Activated CD4-positive, alpha-beta T cell treated with anti-CD3 and anti-CD28 coated beads, Interleukin-2, amount 50 U/mL, for 24 hours (primary cell): ENCODE measurements at places on chromosomes 5 and 9.
A peak's percentile ranks its signal among the peaks of the same experiment; 100 is the strongest.

DNA sequence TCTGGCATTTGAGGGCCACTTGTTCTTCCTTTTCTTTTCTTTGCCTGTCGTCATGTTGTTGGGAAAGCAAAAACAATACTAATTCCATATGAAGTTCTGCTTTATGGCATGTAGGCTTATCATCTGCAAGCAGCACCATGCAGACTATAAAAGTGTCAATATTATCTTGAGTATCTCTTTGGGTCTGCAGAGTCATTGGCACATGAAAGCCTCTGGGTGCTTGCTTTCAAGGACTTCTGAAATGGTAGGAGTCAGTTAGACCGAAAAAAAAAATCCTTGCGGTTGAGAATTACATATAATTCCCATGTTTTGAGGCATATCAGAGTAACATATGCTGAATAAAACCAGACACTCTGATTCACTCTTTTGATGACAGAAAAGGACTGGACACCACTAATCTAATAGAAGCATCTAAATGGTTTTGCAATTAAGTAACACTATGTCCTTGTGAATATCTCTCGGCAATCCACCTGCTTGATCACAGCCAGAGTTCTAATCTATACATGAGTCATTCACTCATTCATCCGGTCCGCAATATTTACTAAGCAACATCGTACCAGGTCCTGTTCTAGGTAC lies 44.4 kb downstream of the GNAQ start:
- no peak for DNase-seq

DNA sequence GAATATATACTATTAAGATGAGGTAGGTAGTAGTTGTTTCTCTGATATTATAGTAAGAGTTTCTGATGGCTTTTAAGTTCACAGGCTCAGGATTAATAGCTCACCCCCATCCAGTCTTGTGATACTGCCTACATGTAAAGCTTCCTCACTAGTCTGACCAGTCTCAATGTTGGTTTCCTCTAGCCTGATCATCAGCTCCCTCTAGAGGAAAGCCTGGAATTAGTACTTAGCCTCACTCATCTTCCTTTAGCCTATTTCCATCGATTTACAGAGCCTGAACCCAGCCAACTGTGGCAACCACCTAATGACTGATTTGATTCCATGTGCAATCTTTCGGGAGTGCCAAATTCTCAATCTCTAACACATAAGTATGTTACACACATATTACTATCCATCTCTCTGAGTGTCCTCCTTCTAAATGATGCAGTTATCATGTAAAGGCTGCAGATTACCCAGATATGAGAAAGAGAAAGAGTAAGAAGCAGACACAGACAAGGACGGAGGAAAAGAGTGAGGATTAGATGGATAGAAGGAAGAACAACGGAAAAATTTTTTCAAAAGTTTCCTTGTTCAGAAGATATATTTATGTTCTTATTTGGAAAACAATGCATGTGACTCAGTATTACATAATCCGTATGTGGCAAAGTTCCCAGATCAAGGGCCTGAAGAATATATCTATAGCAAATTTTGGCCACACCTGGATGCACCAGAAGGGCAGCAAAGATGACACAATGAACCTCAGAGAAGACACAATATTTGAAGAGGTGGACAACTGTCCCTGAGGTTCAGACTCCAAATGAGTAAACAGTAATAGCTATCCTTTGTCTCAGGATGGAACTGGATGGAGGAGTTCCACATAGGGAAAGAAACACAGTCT lies 333.7 kb downstream of the ELAVL2 start:
- DNase-seq: no peak

DNA sequence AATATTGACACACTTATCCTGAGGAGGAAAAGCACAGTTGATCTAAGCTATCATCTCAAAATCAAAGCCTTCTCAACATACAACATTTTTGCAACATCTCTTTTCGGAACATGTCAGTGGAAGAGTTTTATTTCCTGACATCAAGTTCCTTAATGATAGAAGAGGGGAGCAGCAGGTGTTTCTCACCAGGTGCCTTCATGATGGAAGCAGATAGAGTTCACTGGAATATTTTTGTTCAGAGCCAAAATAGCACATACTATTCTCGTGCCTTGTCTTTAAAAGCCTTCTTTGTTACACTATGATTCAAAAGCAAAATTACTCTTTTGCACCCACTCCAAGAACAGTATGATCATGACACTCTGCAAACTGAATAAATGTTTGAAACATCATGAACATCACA lies 176.9 kb upstream of the CCNG1 start:
- no peak for DNase-seq

DNA sequence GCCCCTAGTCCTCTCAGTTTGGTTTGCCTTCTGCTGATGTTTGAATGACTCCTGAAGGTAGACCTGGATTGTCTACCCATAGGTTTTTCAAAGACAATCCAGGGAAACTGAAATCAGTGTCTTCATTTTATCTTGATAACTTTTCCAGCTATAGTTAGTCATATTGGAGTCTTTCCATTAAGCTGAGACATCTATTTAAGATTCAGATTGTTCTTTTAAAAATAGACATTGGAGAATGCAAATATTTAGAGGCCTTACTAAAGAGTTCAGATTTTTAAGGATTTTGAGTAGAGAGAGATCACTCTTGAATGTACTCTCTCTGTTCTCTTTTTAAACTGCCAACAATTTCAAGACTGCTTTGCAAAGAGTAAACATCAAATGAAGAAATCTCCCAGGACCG lies 69.1 kb downstream of the GDNF start:
- no peak for DNase-seq

DNA sequence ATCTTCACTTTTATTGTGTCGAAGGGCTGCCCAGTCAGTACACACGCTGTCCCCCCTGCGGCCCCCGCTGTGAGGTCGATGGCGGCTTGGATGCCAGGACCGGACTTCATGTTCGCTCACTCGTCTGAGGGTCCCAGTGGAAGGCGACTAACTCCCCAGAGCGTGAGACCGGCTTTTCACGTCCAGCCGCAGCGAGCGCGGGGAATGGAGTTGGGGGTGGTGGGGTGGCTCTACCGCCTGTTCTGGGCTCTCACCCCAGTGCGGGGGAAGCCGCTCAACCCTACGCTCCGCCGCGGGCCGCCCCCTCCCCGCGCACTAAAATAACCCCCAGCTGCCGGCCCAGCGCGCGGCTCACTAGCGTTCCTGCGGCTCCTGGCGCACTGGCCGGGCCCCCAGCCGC lies at the start of gene SLC25A2:
Gene SLC25A2, minus strand, starts transcription at position 294 of the 400 bp plus-strand sequence. Its CDS starts 184 bp downstream, at position 110.
- no peak for DNase-seq

DNA sequence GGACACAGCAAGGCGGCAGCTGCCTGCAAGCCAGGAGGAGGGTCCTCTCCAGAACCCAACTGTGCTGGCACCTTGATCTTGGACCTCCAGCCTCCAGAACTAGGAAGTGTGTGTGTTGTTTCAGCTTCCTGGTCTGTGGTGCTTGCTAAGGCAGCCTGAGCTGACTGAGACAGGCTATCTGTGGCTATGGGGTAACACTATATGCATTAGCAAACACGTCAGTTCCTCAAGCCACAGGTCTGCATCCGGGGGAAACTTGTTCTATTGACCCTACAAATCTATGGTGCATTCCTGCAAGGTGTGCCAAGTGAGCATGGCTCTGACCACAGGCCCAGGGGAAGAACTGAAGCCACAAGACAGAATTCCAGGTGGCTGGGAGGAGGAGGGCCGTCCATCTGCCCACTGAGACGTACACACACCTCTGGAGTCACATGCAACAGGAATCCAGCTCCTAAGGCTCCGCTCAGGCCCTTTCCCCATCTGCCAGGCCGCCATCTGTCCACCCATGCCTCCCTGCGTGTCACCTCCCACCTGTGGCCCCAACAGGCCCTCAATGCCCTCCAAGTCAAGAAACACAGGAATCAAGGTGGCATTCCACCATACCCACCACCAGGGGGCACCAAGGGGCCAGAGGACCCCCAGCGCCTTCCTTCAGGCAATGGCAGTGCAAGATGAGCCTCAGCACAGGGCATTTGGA lies 174.9 kb downstream of the ROR2 start:
- peak; percentile 25 for DNase-seq

GRCh38 chr9:119477197-119477596 lies 108.0 kb upstream of the BRINP1 start:
- no peak for DNase-seq

- no peak for DNase-seq
These were observed 120.9 kb downstream of the ADAMTSL1 start for GRCh38 chr9:18594837-18595236.

- no peak for DNase-seq
These were observed 457.9 kb upstream of the BRINP1 start for GRCh38 chr9:119827126-119827525.

GRCh38 chr5:117414926-117415325 lies 840.3 kb upstream of the SEMA6A start:
- DNase-seq: no peak

DNA sequence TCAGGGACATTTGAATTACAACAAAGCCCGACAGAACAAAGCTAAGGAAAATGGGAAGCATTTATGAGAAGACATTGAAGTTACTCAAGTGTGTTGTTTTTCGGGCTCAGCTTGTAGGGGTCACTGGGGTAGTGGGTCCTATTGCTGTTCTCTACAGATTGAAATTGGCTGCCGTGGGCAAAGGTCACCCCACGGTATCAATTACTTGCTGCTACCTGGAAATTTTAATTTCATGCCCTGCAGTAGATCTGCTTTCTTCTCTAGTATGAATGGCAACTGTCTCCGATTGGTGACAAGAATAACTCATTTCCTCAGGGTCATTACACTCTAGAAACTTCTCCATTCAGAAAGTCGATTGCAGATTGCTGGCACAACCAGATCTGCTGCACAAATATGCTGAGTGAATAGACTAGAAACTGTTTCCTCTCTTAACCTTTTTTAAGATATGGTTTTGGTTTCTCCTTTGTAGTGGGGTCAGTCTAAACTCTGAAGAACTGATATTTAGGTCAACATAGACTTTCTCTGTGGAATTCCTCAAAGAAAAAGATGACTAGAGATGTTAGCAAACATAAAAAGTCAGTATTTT lies 454.1 kb downstream of the ARHGEF28 start:
- no peak for DNase-seq

GRCh38 chr5:82204567-82204966 lies 73.6 kb downstream of the RPS23 start:
- DNase-seq: no peak

GRCh38 chr5:111415053-111415452 lies 97.3 kb downstream of the STARD4 start:
- DNase-seq: no peak

GRCh38 chr5:96946381-96946780 lies 10.5 kb downstream of the LNPEP start:
- DNase-seq: no peak

DNA sequence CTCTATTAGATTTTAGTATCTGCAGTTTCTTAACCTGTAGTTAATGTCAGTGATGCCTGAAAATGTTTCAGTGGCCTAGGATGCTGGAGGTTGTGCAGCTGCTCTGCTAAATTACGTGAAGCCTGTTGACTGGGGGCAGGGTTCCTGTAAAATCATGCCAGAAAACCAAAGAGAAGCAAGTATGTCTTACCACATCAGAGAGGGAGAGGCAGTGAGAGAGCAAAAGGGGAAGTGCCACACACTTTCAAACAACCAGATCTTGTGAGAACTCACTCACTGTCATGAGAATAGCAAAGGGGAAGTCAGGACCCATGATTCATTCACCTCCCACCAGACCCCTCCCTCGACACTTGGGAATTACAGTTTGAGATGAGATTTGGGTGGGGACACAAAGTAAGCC lies 83.9 kb upstream of the CYLC2 start:
- no peak for DNase-seq

DNA sequence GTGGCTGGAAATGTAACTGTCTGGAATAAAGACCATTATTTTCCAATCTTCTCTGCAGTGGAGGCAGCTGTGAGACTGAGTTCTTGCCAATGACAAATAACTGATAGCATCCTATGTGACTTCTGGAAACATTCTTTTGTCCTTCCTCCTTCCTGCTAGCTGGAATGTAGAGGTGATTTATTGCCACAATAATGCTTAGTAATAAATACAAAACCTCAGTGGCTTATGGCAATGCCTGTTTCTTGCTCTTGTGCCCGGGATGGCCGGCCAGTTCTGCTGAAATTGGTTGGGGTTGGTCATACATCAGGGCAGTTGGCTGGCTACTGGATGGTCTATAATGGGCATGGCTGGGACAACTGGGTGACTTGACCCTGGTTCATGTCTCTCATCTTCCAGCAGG lies 12.2 kb upstream of the TEX48 start:
- no peak for DNase-seq

- no peak for DNase-seq
These were observed 285.8 kb upstream of the RASA1 start for GRCh38 chr5:86981898-86982297.

DNA sequence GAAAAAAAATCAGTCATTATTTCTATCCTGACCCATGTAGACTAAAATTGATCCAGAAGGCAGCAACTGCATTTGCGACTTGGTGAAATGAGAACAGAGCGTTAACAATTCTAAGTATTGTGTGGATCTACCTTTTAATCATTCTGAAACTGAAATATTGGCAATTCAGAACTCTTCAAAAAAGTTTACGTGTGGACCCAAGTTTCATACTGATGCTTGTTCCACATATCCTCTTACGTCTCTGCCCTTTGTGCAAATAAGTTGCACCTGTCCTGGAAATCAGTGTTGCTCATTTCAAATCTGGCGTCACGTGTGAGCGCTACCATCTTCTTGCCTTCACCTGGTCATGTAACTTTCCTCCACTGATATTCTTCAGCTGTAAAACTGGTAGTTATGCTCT lies 74.7 kb downstream of the NTRK2 start:
- no peak for DNase-seq

DNA sequence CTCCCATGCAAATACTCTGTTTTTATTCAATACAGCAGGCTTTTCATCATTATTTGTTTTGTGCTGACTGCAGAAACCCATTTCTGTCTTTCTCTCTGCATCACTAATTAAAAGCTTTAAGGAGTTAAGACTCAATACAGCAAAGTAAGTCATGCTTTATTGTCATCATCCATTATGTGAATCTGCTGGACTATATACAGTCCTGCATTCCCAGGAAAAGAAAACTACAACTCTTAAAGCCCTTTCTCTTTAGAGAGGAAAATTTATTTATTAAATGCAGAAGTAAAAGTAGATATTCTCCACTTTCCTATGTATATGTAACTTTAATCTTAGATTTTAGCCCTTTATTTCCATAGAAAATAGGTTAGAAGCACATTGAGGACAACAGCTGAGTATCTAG lies 706.6 kb upstream of the RGMB start:
- no peak for DNase-seq

DNA sequence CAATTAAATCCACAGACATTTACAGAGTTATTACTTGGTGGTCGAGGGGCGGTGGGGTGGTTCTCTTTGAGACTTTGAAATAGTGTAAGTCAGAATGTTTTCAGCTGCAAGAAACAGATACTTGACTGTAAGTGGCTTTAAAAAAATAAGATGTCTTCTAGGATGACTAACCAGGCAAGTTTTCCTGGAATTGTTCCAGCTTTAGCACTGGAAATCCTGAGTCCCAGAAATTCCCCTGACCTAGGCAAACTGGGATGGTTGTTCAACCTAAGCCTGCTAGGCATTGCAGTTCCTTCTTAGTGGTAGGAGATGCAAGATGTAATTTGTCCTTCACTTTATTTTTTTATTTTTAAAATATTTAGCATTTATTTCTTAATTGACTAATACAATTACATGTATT lies 169.5 kb upstream of the POC5 start:
- DNase-seq: no peak

GRCh38 chr5:142795251-142795650 lies 25.1 kb downstream of the ARHGAP26 start:
- DNase-seq: no peak
